ENCODE measurements at places on chromosomes 13 and 19.
A peak's percentile ranks its signal among the peaks of the same experiment; 100 is the strongest.

GRCh38 chr13:112752711-112753541 is 63.1 kb downstream of the ATP11A start:
- no peak for DNase-seq

DNA sequence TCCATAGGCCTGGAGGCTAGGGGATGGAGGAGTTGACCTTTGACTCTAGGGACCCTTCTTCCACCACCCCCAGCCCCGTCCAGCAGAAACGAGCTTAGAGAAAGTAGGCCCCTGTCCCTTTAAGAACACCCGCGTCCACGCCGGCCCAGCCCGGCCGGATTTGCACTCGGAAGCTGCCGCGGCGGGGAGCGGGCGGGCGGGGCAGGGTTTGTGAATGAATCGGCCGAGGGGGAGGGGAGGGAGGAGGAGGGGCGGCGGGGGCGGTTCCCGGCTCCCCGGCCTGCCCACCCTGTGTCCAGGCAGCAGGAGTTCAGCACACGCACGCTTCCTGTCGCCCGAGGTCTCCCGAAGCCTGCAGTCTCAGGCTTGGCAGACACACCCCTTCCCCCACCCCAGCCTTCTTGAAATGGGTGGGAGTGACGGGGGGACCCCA is 1.5 kb downstream of the UNC13A start:
- DNase-seq, result peak; percentile 81

DNA sequence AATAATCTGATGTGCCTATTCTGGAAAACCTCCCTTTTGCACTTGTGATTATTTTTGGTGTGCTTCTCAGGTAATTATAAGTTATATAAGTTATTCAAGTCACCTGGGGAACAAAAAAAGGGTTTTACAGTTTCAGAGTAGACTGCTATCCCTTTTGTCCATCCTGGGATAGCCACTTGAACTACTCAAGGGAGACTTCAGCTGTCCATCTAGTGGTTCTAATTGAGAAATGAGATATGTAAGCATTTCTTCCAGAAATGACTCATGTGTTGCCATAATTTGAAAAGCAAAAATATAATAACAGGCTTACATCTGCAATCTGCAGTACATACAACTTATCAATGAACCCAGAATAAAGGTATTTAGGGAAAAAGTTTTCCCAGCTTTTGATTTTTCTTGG is 20.4 kb downstream of the UBL3 start:
- no peak for DNase-seq

- DNase-seq, result no peak
Observed at GRCh38 chr13:67273001-67273400, 42.9 kb upstream of the PCDH9 start.

GRCh38 chr13:80666782-80667552 is 326.0 kb upstream of the SPRY2 start:
- no peak for DNase-seq
